ENCODE measurements at places on chromosomes 7 and 10.
A peak's percentile ranks its signal among the peaks of the same experiment; 100 is the strongest.

GRCh38 chr7:39946693-39947092 lies 3.4 kb upstream of the CDK13 start:
- H3K27ac ChIP-seq: no peak overlapping the region
- DNase-seq: no peak
- peaks cover 2% of the 10 kb centered on the region for H3K4me1 ChIP-seq

GRCh38 chr7:69895446-69895845 lies 297.2 kb downstream of the AUTS2 start:
- no peak for DNase-seq
- H3K4me3 ChIP-seq: no peak overlapping the region
- H3K4me1 ChIP-seq: no peaks in the 10 kb centered on the region
- peaks cover 18% of the 10 kb centered on the region for H3K27me3 ChIP-seq
- no peak overlapping the region for H3K27ac ChIP-seq

DNA sequence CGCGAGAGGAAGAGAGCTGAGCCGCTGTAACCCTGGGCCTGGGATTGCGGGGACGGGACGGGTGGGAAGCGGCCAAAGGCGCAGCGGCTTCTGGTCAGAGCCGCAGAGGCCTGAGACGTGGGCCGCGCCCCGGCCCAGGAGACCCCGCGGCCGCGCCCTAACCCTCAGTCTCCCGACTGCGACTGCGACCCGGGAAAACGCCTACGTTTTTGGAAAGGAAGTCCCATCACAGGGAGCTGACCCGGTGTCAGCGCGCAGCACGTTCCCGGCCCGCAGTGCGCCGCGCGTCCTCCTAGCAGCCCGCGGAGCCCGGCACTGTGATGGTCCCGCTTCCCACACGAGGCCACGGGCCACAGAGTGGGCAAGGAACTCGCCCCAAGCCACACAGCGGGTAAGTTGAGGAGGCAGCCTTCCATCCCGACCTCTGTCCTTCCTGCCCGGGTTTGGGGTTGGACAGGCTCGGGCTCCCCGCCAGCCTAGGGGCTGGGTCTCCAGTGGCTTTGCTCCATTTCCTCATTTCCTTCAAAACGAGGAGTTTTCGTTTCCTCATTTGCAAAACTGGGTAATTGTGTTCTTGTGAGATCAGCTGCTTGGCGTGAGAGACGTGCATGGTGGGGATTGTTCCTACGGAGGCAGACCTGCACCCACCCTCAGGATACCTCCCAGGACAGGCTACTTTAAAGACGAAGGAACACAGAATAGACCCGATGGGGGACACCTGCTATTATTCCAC lies 1.2 kb downstream of the GPNMB start:
- H3K27ac ChIP-seq: no peak overlapping the region
- no peaks in the 10 kb centered on the region for H3K36me3 ChIP-seq
- peaks cover 7% of the 10 kb centered on the region for H3K4me1 ChIP-seq
- peak overlapping the region; percentile 23 for H3K4me3 ChIP-seq
- DNase-seq: no peak

DNA sequence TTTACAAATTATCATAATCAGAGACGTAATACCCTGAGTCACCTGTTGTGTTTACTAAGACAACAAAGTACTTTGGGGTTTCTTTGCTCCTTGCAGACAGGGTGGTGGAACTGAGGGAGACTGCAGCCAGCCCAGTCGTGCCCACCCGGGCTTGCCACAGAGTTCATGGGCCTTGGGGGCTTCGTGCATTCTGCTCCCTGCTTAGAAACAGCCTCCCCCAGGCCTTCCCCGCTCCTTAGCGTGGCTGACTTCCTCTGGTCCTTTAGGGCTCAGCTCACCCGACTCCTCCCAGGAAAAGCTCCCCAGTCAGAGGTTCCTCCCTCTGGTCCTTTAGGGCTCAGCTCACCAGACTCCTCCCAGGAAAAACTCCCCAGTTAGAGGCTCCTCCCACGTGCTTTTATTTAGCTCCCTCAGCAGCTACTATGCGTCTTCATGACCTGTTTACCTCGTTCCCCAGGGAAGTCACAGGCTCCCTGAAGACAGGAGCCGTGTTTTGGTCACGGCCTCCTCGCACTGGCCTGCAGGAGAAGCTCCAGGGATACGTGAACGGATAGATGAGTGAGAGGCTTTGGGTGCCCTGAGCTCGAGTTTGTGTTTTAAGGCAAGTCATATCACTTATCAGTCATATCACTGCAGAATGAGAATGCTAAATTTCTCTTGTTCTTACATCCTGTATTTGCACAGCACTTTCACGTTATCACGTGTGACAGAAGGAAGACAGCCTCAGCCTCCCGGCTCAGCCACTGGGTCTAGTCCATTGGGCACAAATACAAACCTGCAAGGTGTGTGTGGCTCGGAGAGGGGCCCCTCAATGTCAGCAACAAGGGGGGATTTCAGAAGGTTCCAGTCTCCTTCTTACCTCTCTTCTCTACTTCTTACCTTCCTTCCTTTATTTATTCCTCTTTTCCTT lies 52.7 kb upstream of the VIPR2 start:
- no peaks in the 10 kb centered on the region for H3K4me1 ChIP-seq
- no peaks in the 10 kb centered on the region for H3K27me3 ChIP-seq
- no peak overlapping the region for H3K4me3 ChIP-seq
- no peak for DNase-seq

DNA sequence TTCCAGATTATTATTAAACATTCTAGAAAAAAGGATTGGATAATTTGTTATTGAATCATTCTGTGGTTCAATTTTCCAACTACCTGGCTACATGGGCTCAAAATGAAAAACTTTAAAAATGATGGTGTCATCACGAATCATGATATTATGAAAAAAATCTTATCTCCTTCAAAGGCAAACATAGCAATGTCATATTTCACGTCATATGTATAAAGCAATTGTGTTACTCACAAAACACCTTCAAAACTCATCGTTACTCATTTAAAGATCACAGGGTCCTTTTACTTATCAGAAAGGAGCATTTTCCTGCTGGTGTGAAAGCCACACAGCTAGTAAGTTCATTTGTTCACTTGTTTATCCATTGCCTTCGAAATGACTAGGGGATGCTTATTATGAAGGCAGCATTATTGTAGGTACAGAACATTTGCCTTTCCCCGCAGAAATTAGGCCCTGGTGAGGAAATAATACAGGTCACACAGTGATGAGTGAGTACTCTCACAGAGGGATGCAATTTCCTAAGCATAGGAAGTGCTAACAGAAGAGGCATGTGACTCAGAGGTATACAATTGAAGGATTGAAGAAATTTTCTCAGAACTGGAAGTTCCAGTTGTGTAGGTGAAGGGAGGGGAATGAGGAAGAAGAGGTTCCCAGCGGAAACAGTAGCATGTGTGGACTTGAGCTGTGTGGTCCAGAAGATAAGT lies 478.7 kb downstream of the INHBA start:
- H3K4me3 ChIP-seq: no peak overlapping the region
- no peak for DNase-seq
- H3K36me3 ChIP-seq: no peaks in the 10 kb centered on the region
- H3K27me3 ChIP-seq: no peaks in the 10 kb centered on the region
- no peak overlapping the region for H3K27ac ChIP-seq

DNA sequence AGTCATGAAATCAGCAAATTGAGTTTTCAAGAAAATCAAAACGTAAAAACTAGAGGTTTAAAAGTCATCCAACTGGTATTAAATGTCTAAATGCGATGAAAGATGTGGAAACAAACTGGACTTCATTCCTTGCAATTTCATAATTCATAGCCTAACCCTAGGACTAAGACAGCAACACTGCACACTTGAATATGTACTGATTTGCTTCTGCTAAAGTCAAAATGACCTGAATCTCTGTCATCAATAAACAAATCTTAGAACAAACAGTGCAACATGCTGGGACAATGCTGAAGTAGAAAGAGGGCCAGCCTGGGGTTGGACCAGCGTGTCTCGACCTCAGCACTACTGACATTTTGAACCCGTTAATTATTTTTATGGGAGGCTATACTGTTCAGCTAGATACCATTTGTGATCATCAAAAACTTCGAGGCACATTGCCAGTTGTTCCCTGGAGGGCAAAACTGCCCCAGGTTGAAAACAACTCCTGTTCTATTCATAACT lies 47.1 kb downstream of the MYOF start:
- peaks cover 35% of the 10 kb centered on the region for H3K4me1 ChIP-seq
- H3K27ac ChIP-seq: peak overlapping the region; percentile 93
- no peaks in the 10 kb centered on the region for H3K36me3 ChIP-seq
- H3K4me3 ChIP-seq: no peak overlapping the region
- no peak for DNase-seq
- no peaks in the 10 kb centered on the region for H3K27me3 ChIP-seq

DNA sequence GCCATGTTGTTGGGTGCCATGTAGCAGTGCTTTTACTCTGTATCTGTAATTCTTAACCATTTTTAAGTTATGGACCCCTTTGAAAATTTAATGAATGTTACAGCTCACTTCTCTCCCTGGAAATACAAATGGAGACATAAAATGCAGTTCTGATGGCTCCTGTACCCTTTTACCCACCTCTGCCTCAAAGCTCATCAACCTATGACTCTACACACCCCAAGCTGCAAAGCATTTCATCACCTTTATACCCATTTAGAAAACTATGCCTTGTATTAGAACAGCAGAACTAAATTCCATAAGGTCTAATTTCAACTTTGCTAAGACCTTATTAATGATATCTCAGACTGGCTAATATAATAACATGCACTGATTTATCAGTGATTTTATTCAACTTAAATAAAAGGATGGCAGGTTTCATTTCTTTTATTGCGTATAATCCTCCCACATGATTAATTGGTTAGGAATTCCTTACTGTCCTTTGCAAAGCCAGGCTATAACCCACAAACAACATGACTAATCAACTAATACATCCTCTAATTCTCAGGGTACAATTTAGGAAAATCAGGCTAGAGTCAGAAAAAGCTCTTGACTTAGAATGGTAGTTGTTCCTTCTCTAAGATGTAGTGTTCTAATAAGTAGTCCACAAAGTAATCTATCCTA lies 68.1 kb downstream of the CPEB3 start:
- H3K27me3 ChIP-seq: no peaks in the 10 kb centered on the region
- H3K36me3 ChIP-seq: peaks cover 2% of the 10 kb centered on the region
- no peaks in the 10 kb centered on the region for H3K4me1 ChIP-seq
- no peak overlapping the region for H3K4me3 ChIP-seq
- no peak for DNase-seq

DNA sequence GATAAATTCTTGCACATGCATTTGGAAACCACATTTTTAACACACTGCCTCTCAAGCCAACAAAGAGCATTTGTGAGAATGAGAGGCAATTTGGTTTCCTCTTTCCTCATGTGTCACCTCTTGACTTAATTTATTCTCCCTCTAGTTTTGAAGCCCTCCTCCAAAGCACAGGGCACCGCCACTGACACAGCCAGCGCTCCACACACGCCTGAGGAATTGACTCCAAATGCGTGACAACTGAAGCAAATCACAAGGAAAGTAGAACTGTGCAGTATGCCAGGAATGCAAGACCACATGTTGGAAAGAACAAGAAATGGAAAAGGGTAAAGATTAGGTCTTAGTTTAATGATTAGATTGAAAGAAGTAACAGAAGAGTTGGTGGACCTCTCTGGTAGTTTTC lies 173.3 kb downstream of the LSM5 start:
- no peaks in the 10 kb centered on the region for H3K36me3 ChIP-seq
- H3K27me3 ChIP-seq: peaks cover 28% of the 10 kb centered on the region
- no peak overlapping the region for H3K4me3 ChIP-seq

GRCh38 chr10:127168261-127168660 lies 28.1 kb downstream of the INSYN2A start:
- H3K4me3 ChIP-seq: no peak overlapping the region
- no peaks in the 10 kb centered on the region for H3K4me1 ChIP-seq
- no peaks in the 10 kb centered on the region for H3K27me3 ChIP-seq
- no peak for DNase-seq
- no peaks in the 10 kb centered on the region for H3K36me3 ChIP-seq

All from large intestine (tissue), 12 donors.